Transverse colon (tissue), 4 donors: ENCODE measurements at places on chromosomes 16 and 17.

DNA sequence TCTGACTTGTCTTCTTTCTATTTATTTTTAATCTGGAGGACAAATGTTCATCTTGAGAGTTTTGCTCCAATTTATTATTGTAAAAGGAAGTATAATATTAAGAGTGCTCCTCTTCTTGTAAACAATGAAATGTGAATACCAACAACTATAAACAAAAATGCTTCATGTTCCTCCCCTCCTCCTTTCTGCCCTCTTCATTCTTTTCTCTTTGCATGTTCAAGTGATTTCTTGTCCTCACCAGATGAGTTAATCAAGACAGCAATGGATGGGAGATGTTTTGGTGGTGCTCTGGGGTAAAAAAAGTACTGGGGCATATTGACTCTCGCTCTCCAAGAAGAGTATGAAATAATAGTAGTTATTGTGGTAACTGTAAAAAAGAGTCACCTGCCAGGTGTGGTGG is 24.3 kb downstream of the ITGB3 start:
- no peak for DNase-seq

GRCh38 chr16:60811657-60812056 is 1224.6 kb downstream of the CDH8 start:
- no peak for DNase-seq

GRCh38 chr17:76022285-76022684 is 4.8 kb downstream of the EVPL start:
- no peak for DNase-seq

DNA sequence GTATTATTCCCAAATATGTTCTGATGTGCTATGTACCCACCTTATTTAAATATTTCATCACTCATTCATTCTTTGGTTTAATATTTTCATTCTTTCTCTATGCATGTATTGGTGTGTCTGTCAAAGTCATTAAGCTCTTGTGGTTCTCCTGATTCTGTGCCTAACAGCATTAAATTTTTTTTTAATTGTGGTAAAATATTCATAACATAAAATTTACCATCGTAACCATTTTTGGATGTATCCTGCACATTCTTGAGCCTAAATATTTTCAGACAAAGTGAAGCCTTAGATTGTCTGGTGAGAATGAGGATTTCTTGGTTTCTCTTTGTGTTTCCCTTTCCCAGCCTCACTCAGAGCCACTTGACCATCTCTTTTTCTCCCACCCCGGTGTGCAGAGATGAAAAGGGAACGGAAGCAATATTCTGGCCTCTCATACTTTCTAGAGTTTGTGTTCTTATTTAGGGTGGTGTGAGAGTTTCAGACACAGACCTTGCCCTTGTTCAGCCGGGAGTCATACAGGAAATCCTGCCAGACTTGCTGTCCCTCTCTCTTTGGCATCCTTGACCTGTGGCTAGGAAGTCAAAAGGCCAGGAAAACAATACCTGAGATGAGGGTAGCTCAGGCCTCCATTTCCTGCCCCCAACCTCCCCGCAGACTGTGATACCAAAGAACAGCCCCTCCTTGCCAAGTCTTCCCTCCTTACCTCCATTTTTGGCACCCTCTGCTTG is 4.9 kb downstream of the CCL5 start:
- no peak for DNase-seq

DNA sequence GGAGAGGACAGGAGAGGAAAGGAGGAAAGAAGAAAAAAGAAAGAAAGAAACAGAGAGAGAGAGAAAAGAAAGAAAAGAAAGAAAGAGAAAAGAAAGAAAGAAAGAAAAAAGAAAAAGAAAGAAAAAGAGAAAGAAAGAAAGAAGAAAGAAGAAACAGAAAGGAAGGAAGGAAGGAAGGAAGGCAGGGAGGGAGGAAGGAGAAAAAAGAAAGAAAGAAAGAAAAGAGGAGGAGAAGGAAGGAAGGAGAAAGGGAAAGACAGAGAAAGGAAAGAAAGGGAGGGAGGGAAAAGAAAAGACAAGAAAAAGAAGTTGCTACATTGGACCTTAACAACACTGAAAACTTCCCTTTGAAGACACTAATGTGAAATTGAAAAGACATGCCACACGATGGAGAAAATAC is 56.6 kb upstream of the CCL2 start:
- no peak for DNase-seq
